ENCODE measurements at places on chromosomes 3 and 15.

GRCh38 chr3:71629289-71629688 is 45.8 kb upstream of the FOXP1 start:
- no peak for DNase-seq

- DNase-seq, result no peak
These were observed 119.1 kb downstream of the GMPS start for GRCh38 chr3:155989536-155989935.

DNA sequence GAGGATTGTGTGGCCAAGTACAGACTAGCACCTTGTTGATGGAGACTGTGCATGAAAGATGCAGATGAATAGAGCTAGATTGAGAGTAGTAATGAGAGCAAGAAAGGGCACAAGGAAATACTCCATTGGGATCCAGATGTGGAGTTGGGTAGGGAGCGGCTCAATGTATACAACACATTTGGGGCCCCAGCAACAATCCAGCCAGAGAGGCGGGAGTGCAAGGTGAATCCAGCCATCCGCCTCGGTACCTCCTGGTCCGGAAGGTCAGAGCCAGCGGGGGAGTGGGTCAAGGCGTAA is 9.0 kb downstream of the ISL2 start:
- no peak for DNase-seq

DNA sequence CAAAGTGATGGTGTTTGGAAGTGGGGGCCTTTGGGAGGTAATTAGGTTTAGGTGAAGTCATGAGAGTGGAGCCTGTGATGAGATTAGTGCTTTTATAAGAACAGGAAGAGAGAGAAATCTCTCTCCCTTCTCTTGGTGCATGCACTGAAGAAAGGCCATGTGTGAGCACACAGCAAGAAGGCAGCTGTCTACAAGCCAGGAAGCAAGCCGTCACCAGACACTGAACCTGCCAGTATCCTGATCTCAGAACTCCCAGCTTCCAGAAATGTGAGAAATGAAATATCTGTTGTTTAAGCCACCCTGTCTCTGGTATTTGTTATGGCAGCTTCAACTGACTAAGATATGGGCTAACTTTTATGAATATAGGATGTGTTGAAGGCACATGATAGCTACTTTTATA is 72.6 kb downstream of the REC114 start:
- no peak for DNase-seq

GRCh38 chr3:51436998-51437639 is 46.0 kb downstream of the RBM15B start:
- DNase-seq, result no peak

DNA sequence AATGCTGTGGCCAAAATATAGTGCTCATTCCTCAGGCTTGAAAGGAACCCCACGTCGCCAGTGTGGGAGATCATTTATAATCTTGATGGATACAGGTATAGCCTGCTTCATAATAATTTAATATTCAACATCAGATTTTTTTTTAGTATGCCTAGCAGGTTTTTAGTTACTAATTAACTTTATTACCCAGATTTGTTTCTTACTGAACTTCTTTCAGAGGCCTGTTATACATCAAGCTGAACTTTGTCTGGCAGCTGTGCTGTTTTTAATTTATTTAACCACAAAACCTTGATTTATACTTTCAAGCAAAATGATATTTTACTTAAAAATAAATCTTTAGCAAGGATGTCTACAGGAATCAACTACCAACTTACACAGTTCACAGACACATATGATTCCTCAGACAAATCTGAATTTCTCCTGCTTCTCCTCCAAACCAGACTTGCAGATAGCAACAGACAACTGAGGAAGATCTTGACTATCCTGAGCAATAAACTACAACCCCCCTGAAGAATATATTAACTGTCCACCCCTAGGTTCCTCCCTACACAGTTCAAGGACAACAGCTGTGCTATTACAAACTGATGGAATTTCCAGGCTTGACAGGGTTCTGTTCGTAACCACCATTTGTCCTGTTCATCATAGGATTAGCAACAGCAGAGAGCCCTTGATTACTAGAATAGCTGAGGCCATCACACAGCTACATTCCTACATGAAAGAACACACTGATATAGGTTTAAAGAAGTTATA is 610 bp downstream of the MAP4 start:
- DNase-seq, result peak; percentile 6

DNA sequence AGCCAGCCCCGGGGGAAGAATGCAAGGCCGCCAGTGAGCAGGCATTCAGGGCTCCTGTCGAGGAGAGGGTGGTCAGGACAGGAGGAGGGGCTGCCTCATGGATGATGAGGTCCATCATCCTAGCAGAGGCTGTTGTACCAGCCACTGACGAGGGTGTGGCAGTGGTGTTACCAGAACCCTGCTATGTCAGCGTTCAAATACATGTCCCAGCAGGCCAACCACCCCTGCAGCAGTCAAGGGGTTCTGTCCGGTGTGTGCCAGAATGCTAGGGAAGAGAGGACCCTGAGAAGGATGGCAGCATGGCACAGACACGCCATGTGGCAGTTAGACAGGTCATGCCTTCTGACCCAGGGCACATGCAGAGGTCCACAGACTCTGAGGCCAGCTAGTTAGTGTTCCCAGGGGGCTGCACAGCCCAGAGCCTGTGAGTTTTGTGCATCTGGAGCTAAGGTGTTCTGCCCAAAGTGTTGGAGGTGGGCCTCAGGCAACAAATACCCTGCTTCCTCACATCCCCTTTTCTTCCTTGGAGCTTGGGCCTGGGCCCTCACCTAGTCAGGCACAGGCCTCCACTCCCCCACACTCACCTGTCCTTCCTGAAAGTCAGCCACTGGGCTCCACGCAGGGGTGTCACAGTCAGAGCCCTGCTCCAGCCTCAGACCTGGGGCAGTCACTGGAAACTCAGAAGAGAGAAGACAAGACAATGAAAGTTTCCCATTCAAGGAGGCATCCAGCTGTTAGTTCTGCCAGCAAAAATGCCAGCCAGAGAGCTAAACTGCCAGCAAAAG is 7.8 kb downstream of the PAK6 start:
- DNase-seq, result no peak

GRCh38 chr15:79798311-79798710 is 98.5 kb downstream of the MTHFS start:
- no peak for DNase-seq

DNA sequence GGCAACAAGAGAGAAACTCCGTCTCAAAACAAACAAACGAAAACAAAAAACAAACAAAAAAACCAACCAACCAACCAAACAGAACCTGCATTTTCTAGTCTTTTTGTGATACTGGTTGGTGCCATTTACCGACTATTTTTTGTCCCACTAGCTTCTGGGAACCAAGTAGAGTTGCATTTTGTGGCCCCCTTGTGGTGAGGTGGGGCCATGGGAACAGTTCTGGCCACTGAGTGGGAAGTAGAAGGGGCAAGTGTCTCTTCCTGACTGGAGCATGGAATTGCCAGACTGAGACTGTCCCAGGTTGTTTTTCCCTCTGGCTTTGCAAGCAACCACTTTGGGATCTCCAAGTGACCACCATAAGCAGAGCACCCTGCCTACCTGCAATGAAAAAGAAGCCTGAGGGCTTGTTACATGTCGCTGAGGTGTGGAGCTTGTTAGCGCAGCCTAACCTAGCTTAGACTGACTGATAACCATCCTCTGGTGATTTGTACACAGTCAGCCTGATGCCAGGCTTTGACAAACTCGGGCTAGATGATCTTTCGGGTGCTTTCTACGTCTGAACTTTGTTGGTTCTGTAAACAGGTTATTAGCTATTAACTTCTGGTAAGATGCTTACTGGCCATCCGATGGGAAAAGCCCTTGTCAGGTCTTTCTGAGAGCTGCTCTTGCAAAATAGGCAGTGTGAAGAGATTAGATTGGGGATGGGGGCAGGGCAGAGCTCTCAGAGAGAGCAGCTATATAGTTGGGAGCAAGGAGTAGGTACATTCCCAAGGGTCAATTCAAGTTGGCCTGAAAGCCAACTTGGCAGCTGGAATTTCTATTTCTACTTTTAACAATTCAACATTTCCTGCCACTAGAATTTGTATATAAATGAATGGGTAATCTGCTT is 172.2 kb downstream of the SSR3 start:
- peak; percentile 24 for DNase-seq

DNA sequence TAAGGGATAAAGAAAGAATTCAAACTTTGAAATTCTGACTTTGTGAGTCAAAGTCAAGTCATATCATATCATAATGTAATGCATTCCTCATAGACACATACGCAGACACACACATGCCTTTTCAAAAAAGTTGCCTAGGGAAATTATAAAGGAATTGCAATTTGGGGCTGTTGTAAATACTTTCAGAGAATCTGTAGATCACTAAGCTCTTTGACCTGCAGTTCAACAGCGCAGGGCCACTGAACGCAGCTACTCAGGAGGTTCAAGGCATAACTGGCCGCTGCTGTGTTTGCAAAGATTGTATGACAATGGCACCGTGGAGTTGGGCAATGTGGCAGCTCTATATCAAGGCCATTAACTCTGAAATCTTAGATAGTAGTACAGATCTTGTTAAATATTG is 188.4 kb upstream of the THRB start:
- DNase-seq, result no peak

DNA sequence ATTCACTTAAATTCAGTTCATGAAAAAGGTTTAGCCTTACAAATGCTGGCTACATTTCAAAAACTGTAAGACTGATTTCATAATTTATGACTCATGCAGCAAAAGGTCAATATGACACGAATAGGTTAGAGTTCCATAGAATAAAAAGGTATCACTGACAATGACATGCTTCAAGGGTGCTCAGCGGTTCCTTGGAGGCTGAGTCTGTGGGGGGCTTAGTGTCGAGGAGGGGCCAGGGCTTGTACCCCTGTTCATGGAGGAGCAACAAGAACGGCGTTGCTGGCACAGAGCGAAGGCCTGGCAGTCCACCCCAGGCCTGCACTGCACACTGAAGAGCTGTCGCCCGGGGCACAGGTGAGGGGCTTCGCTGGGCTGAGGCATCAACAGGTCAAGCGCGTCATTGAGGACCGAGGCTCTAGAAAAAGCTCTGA is 174.2 kb downstream of the NR1D2 start:
- DNase-seq, result no peak

DNA sequence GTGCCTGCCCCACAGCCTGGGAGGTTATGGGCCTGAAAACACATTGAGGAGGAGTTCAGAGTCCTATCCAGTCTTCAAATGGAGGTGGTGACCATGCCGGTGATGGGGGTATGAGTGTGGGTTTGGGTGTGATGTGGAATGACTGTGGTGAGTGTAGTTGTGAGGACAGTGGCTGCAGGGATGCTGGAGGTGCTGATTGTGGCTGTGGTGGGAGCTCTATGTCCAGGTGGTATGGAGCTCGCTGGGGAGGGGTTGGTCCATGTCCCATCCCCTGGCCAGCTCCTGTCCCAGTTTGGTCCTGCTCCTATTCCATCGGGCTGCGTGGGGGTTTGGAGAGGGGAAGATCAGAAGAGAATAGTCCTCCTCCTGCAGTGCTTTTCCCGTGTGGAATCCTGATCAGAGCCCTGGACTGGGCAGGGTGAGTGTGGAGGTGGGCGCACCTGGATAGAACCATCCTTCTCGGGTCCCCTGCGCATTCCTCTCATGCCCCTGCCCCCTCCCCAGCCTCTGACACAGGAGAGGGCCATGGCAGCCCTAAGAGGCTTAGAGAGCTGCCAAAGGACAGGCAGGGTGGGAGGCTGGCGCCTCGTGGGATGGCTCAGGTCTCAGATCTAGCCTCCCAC is 23.0 kb upstream of the GOLGA6C start:
- DNase-seq, result no peak

- no peak for DNase-seq
These were observed 43.7 kb downstream of the ATP8B4 start for GRCh38 chr15:50075319-50075718.

GRCh38 chr3:111944372-111944771 is 34.5 kb upstream of the ABHD10 start:
- no peak for DNase-seq

- no peak for DNase-seq
These were observed 53.8 kb upstream of the RAB6B start for GRCh38 chr3:133949438-133949837.

GRCh38 chr3:66441129-66441528 is 59.7 kb downstream of the LRIG1 start:
- no peak for DNase-seq

DNA sequence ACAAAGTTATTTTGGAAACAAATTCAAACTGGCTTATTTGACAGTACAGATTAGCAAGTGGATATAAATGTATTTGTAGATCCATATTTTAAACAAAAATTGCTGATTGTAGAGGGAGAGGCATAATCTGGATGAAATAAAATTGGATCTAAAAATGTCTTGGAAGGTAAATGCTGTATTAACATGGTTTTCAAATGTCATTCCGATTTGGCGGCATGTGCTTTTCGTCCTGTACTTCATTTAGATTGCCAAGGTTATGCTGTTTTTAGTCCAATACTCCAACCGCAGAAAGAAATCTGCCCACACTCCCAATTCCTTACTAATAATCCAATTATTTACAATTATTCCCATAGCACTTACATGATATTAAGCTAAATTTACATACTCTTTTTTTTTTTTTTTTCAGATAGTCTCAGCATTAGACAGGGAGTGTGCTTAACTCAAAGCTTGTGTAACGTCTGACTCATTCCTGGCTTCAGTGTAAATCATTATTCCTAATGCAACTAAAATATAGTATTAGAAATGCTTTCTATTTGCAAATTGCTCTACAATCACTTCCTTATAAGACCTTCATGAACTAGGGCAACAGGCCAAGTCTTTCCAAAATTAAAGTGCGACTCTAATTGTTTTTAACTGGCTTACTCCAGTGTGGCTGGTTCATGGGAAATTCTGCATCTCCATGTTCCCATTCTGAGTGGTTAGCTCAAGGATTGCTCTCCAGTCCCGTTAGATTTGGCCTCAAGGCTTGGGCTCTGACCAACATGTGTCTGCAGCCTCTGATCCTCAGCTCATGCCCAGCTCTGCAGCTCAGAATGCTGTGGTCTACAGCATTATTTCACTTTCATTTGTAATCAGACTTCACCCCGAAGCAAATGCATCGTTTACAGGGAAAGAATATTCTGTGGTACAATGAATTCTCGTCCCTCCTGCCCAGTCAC is 103.9 kb downstream of the FBN1 start:
- DNase-seq, result no peak

DNA sequence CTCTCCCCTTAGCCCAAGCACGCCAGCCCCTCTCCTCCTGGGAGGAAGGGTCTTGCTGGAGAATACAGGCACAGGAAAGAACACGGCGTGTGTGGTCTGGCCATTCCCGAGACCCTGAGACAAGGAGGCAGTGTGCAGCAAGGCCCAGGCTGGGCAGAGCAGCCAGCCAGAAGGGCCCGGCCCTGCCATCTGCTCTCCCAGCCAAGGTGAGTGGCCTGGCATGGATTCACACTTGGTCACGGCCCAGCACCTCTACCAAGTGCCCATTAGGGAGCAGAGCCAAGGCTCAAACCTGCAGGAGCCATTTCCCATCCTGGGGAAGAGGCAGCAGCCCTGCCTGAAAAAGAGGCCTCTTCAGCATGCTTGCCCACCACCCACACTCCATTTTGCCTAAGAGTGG is 28.6 kb downstream of the MEGF11 start:
- DNase-seq, result no peak

DNA sequence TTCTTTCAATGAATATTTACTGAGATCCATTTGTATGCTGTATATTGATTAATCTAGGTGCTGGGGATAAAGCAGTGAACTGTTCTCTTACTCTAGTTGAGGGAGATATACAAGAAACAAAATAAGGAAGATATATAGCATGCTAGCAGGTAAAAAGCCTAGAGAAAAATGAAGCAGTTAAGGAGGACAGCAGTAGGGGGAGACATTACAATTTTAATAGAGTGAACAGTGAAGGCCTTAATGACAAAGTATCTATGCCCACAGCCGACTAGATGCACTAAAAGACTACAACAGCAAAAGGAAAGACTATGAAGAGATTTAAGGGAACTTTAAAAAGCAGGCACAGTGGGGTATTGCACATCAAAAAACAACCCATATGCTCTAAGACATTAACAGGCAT is 81.4 kb downstream of the XRN1 start:
- DNase-seq, result no peak

GRCh38 chr3:79314544-79314943 is 453.3 kb downstream of the ROBO1 start:
- DNase-seq, result no peak
